Activated CD8-positive, alpha-beta memory T cell treated with anti-CD3 and anti-CD28 coated beads, Interleukin-2, amount 50 U/mL, for 48 hours (primary cell): ENCODE measurements at places on chromosomes 11 and 22.
A peak's percentile ranks its signal among the peaks of the same experiment; 100 is the strongest.

DNA sequence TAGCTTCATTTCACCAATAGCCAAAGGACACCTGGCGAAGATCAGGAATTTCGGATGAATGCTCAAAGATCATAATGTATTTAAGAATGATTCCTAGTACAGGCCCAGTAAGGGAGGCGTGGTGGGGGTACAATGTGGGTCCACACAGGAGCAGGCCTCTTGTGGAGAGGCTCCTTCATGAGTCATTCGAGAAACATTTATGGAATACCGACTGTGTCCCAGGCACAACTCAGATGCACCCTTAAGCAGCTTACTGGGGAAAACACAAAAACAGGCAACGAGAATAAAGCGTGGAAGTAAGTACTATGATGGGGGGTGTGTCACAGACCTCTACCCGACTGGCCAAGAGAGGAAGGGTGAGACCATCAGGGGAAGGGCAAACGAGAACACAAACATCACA is 44.5 kb downstream of the SMCO4 start:
- no peak for DNase-seq

DNA sequence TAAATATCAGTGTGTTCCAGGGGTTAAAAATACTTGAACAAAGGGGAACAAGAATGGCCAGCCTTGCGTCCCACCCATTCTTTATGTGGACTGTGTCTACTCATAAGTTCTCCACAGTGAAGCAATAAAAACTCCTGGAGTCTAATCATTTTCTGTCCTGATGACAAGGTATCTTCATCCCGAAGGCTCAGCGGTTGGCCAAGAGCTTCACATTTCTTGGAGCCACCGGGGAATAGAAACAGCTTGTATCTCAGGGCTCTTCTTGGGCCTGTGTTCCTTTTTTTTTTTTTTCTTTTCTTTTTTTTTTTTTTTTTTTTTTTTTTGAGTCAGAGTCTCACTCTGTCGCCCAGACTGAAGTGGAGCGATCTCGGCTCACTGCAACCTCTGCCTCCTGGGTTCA is 36.8 kb upstream of the ADORA2A start:
- no peak for DNase-seq

DNA sequence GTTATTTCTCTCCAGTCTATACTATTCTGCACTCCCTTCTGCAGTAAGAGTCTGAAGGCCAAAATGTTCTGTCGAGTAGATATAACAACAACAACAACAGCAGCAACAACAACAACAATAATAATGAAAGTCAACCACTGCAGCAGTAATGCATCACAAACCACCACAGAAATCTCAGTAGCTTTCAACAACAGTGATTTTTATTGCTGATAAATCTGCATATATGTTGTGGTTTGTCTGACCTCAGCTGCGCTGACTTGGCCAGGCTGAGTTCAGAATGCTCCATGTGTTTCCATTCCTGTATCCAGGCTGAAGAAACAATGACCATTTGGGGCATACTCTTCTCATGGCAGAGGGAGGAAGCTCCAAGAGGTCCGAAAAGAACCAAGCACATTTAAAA is 32.3 kb upstream of the CYP2R1 start:
- DNase-seq = no peak

DNA sequence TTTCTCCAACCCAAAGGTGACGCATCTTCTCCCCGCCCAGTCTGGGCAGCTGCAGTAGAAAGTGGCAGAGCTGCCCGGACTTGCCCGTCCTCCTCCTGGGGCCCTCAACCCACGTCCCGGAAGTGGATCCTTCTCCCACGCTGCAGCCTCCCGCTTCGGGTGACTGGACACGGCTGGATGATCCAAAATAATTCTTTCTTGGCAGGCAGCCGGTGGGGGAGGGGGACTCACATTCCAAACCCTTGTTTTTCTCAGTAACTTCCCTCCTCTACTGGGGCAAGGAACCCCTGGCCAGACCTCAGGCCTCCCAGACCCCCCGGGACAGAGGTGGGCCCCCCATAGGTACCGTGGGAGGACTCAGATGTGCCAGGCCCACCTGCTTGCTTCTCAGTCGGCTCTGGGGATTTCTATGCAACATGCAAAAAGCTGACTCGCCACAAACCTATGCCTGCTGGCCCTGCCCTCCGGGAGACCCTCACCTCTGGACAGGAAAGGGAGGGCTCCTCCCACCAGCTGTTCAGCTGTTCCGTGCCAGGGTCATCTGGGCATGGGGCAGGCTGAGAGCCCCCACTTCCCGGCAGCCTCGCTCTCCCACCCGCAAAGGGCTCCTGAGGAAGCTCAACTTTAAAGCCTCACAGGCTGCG is 1.4 kb downstream of the PLXNB2 start:
- no peak for DNase-seq

DNA sequence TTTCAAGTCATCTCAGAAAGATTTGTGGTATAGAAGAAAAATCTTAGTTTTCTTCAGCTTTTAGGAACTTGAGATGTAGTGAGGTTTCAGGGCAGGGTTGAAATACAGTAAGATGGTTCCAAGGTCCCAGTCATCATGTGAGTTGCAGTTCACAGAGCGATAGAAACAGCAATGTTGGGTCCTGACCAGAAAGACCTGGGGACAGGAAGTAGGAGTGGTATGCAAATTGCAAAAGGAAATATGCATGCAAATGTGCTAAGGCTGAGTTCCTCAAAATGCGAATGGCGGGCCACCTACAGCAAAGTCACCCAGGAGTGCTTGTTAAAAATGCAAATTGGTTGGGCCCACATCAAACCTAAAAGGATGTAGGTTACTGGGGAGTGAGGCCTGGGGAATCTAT is 1032.7 kb upstream of the TENM4 start:
- DNase-seq = no peak

GRCh38 chr11:45147891-45148675 is 1.6 kb downstream of the PRDM11 start:
- peak; percentile 36 for DNase-seq

DNA sequence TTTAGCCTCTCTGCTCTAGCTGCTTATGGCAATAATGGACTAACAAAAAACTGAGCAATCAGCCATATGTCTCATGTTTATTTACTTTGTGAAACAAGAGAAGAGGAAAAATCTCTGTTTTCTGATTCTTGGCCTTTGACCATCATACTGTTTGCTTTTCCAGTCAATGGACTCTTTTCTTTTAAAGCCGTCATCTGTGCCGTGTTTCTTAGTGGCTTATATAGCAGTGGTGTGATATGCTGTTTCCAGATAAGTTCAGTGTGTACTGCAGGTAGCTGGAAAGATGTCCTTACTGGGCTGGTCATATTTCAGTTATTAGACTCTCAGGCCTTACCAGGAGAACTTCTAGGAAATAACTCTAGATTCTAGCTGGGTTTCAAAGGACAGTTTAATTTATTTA is 33.6 kb upstream of the TECTA start:
- no peak for DNase-seq

DNA sequence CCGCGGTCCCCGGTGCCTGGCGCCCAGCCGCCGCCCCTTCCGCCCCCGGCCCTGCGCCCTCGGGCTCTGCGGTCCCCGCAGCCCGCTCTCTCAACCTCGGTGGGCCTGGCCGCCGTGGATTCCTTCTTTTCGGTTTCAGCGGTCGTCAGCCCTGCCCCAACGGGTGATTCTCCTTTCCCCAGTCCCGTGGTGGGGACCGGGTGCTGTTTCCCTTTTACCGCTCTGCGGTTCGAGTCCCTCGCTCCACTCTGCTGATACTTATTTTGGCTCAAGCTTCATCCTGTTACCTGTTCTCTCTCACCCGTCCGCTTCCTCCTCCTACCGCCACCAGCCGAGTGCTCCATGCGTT is 494 bp downstream of the ZDHHC5 start:
- no peak for DNase-seq

- DNase-seq = no peak
Measured at GRCh38 chr11:91394073-91394726, 830.4 kb upstream of the FAT3 start.

DNA sequence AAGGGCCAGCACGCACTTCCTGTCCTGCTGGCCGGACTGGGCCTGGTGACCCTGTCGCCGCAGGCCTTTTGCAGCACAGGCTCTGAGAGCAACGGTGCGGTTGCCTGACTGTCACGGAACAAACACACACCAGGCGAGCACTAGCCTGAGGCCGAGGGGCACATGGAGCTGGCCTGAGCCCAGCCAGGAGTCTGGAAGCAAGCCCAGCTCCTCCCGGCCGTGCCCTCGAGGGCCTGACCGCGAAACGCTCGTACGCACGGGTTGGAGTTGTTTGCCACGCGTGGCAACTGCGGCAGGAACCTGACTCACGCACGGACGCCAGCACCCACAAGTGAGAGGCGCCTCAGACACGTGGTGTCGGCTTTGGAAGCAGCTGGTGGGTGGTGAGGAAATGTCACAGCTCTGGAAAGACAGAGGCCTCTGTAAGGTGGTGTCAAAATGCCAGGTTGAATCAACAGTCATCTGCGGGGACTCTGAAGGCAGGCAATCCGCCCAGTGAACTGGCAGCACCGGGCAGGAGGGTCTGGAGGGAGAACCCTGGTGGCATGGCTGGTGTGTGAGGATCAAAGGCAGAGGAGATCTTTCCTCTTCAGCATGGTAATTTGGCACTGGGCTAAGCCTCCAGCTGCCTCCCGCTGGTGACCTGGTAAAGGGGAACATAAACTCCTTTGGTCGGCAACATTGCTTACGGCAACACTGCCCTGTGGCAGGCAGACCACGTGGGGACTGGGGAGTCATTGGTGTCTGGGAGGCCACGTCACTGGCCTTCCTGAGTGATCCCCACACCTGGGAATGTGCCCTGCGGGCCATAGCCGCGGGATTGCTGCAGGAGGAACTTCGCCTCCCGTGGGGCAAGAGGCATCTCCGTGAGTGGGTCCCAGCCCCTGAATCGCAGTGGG is 15.3 kb upstream of the IL17REL start:
- no peak for DNase-seq

GRCh38 chr11:31656051-31656450 is 146.5 kb downstream of the ELP4 start:
- DNase-seq = no peak

GRCh38 chr11:1740786-1741530 is 9.4 kb downstream of the IFITM10 start:
- DNase-seq = no peak

GRCh38 chr22:24155627-24156140 is 25.6 kb upstream of the SUSD2 start:
- DNase-seq = peak; percentile 76

GRCh38 chr11:78784321-78785061 is 209.8 kb upstream of the NARS2 start:
- DNase-seq = no peak

DNA sequence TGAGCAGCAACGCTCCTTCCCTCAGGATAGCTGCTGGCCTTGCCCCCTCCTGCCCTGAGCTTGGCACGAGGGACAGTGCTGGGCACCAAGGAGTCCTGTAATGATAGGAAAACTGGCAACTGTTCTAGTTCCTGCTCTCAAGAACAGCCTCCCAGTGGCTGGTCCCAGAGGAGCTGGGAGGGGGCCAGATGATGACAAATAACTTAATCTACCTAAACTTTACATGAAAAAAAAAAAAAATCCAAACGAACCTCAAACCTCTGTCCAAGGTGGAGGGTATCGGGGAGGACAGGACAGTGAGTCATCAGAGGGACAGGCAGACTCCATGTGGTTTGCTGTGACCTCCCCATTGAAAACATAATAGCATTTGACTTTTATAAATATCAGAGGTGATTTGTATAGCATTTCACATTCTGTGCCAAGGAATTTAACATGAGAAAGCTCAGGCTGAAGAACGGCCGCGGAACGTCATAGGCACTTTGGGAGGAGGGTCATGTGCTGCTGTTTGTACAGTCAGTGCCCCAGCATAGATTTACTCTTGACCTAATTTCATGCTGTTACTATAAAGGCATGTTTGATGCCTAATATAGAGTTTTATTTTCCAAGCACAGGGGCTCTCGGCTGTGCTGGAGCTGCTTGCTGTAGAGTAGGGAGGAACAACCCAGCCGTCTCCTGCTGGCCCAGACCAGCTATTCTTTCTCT is 98.2 kb upstream of the NNMT start:
- DNase-seq = no peak

DNA sequence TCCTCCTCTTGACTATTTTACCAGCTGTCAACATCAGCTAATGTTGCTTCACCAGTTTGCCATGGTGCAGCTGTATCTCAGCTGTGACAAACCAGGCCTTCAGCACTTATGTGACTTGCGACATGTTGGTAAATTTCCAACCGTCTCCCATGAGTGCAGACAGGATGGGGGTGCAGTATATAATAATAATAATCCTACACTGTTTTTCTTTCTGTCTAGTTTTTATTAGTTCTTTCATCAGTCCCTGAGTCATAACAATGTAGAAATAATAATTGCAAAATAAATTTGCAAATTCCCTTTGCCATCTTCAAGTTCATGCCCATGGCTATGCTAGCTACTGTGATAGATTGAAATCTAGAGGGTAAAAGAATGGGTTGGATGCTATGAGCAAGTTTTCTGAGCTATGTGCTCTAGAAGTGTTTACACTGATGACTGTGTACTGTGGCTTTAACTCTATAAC is 4.9 kb downstream of the MMP13 start:
- DNase-seq = no peak

DNA sequence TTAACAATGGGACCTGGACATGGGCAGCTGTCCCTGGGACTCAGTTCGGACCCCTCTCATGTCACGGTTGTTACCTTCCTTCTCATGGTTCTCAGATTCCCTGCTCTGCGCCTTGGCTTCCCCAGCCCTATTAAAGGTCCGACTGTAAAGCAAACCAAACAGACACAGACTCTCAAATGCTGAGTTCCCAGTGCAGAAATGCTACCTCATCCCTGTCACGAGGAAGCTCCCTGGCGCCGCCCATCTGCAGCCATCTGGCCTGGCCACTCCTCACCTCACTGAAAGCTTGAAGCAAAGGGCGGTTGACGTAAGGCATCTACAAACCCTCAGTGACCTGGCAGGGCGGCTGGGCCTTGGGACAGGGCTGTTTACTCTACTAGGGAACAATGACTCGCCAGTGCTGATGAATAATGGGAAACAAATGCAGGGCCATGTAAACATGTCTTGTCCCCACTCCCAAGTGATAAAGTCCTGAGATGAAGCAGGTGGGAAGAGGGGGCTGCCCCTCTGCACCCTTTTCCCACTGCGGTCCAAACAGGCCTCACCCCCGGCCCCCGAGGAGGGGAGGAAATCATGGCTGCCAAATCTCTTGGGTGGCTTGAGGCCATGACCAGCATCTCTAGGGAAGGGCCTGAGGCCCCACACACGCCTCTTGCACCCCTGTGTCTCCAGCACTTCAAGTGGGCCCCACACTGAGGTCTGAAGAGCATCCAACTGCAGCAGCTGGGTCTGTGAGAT is 49.3 kb downstream of the SCUBE1 start:
- no peak for DNase-seq

- DNase-seq = no peak
Measured at GRCh38 chr11:23723861-23724260, 773.0 kb upstream of the LUZP2 start.

- no peak for DNase-seq
Measured at GRCh38 chr11:26762089-26762488, 40.2 kb upstream of the SLC5A12 start.

GRCh38 chr11:102407901-102408300 is 44.7 kb downstream of the TMEM123 start:
- DNase-seq = no peak
